ENCODE measurements at places on chromosomes 6 and 20. TPM values are rescaled to one million over a fixed set of nuclear protein-coding genes. Genes with fewer than 3 reads are reported as not detected.

Gene LY6G6F
- not detected for total RNA-seq

Gene TRIM38
- 8.6 TPM for total RNA-seq

Gene HTR1E
- total RNA-seq, result not detected

Gene EHMT2
- total RNA-seq, result 67.4 TPM

Gene DEFB112
- not detected for total RNA-seq

Gene BPIFA1
- total RNA-seq, result not detected

Gene CFAP61
- total RNA-seq, result 0.36 TPM

Gene MAS1L
- not detected for total RNA-seq

Gene MCCD1
- not detected for total RNA-seq

Gene PAK5
- not detected for total RNA-seq

Gene SRF
- total RNA-seq, result 54.2 TPM

Gene SALL4
- total RNA-seq, result 0.46 TPM

Gene FAM184A
- total RNA-seq, result 2.8 TPM

Gene RNF182
- not detected for total RNA-seq

Gene SAMD3
- 4.6 TPM for total RNA-seq

Gene RIPOR3
- total RNA-seq, result not detected

Gene RRAGD
- total RNA-seq, result 13.6 TPM

Gene EYA2
- not detected for total RNA-seq
